Stimulated activated CD4-positive, alpha-beta T cell treated with anti-CD3 and anti-CD28 coated beads, Interleukin-4, amount 100 ng/mL, for 4 hours (primary cell): ENCODE measurements at places on chromosomes 1 and 21.

DNA sequence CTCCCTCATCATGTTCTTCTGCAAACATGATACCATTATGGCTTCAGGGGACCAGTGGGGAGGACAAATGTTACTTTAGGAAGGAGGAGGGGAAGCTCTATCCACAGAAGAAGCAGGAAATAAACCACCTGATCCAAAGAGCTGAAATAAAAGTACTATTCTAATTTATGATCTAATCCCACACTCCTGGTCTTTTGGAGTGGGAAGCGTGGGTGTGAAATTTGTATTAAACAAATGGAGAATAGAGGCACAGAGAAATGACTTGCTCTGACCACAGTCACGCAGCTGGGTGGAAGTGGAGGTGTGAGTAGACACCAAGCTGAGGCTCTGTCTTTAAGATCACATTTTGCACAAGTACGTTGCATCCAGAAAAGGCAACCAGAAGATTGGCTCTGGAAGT lies 14.5 kb upstream of the STUM start:
- DNase-seq: no peak

GRCh38 chr1:33117440-33118085 lies 36.6 kb downstream of the AZIN2 start:
- DNase-seq: no peak

- DNase-seq: no peak
Observed at GRCh38 chr1:156887317-156887716, 6.2 kb upstream of the PEAR1 start.

- DNase-seq: no peak
Observed at GRCh38 chr1:154081386-154082126, 73.3 kb downstream of the NUP210L start.

DNA sequence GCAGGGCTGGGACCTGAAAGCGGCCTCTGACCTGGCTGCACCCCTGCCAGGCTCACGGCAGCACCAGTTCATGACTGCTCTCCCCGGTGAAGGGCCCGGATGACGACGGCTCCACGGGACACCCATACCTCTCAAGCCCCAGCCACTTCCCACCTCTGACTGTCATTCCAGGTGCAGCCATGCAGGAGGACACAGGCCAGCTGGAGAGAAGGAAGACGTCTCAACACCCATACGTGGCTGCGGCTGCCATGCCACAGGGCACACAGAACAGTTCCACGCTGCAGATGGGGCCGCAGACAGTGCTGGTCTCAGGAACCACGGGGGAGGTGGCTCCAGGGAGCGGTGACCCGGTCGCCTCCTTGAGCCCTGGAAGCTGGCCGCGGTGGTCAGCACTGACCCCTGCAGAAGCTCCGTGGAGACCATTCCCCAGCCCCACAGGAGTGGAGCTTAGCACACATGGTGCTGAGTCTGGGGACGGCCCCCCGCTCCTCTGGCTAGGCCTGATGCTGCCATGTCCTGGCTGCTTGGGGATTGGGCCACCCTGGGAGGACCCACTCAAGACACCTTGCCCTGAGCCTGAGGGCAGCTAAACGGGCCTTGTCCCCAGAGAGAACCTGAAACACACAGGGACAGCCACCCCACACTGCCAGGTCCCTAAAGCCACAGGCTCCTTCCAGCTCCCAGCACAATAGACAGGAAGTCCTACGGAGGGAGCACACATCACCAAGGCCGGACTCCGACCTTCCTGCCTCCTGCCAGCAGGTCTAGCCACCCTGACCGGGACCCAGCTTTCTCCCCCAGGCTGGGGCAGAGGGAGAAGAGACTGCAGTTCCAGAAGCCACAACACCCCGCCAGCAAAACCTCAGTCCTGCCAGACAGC lies 8.6 kb downstream of the WNT9A start:
- no peak for DNase-seq

DNA sequence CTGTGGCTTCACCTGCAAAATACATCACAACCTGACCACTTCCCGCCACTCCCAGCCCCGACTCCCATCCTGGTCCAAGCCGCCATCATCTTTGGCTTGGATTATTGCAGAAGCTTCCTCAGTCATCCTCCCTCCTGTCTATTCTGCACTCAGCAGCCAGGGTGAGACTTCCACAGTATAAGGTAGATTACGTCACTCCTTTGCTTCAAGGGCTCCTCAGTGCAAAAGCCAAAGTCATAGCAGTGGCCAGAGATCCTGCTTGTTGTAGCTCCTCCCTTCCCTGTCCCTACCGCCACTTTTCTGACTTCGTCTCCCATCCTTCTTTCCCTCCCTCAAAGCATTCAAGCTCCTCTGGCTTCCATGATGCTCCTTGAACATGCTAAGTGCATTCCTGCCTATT lies 152.8 kb downstream of the GRIK3 start:
- DNase-seq: no peak

DNA sequence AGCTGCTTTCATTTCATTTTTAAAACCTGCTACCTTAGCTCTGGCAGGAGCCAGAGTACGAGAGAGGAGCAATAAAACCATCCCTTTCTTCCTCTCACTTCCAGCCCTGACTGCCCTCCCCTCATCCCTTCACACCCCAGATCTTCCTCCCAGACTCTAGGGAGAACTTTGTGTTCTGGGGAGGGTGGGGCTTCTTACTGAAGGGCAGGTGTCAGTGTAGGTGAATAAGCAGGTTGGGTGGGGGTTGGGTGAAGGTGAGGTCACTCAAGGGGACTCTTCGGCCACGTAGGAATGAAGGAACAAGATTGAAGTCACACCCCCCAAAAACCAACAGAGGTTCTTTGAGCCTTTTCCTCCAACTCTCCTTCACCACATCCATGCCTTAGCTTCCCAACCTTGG lies 88.9 kb downstream of the CD58 start:
- DNase-seq: no peak

- no peak for DNase-seq
Observed at GRCh38 chr1:156494309-156494895, 6.2 kb downstream of the MEF2D start.

DNA sequence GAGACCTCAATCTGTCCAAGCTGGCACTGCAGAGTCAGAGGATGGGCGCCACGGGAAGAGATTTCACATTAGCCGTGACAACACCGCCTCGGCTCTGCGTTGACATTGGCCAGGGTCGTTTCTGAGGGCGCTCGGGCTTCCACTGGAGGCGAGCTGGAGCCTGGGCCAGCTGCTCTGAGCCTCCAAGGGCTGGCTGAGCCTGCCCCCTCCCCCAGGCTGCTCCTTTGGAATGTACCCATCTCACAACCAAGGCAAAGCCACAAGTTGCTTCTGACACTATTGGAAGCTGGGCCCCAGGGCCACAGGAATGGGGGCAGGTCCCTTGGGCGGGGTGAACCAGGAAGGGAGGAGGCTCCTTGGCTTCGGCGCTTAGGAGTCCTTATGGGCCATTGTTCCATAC lies 12.7 kb downstream of the GPR3 start:
- no peak for DNase-seq

GRCh38 chr1:226778657-226779058 lies 39.6 kb upstream of the ITPKB start:
- no peak for DNase-seq

- no peak for DNase-seq
Observed at GRCh38 chr1:90840352-90840751, 123.2 kb upstream of the BARHL2 start.

GRCh38 chr1:182699393-182700350 lies 15.3 kb upstream of the RGS8 start:
- DNase-seq: no peak

DNA sequence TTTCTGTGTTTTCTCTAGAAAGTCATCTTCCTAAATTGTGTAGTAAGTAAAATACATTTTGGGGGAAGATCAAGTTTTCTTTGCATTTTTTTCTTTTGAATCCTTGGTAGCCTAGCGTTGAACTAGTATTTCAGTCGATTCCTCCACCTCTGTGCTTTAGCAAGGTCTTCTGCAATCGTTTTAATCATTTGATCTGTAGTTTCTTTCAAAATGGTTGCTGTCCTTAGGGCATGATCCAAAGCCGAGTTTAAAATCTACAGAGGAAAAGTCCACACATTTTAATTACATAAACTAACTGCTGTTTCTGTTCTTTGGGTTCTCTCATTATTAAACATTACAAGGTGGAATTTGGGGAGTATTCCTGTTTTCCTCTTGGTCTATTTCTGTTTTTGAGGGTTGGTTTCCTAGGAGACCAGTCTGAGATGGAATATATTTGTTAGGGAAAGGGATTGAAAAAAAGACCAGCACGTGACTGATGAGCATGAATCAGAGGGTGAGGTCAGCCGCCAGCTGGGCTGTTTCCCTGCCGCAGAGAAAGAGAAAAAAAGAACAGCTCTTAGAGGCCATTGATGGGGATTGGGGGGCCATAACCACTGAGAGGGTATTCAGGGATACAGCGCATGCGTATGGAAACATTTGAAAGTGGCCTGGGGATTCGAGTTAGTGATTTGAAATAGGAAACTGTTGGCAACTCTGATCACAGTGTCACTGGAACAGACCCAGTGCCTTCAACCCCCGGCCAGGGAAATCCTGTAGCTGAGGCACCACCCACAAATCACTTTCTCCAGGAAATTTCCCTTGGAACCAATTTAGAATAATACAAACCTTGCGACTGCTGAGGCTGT lies 40.6 kb downstream of the AKNAD1 start:
- DNase-seq: no peak

GRCh38 chr1:2823921-2824610 lies 22.6 kb upstream of the TTC34 start:
- DNase-seq: no peak

DNA sequence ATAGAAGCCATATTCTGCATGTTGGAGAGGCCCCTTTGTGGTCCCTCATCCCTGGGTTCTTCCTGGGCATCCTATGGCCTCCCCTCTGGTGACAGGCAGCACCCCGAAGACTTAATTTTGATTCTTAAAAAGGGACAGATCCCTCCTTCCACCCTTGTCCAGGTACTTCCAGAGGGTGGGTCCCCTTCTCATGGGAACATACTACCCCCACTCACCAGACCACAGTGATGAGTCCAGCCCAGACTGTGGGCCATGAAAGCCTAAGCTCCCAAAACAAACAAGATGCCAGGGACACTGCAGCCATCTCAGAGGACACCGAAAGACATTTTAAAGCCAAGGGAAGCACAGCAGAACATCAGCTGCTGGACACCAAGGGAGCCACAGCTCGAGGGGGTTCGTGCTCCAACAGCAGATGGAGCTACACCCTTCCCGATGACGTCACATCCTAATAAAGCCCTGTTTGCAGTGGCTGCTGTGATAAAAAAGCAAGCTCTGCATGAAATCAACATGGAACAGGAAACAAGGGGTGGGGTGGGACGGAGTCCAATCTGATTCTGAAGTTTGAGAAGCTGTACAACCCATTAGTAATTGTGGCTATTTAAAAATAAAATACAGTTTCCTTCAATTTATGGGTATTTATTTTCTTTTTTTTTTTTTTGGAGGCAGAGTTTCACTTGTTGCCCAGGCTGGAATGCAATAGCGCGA lies 32.4 kb downstream of the GNB1 start:
- peak; percentile 25 for DNase-seq

- no peak for DNase-seq
Observed at GRCh38 chr1:235421751-235422150, 54.5 kb downstream of the TBCE start.

DNA sequence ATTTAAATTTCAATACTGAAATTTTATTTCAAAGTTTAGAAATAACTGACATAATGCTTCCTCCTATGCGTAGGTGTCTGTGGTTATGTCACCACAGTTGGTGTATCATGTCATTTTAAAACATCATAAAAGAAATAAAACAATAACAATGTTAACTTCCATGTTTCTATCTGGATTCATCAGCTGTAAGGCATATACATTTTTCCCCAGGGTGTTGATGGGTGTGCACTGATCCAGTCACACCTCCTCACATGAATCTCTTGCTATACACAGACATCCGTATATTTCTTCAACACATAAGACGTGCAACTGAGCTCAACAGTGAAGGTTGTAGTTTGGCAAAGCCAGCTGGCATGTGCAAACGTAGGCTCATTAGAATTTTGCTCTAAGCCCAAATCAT lies 6.2 kb downstream of the KCNA3 start:
- no peak for DNase-seq

- no peak for DNase-seq
Observed at GRCh38 chr1:181310560-181310959, 172.8 kb upstream of the CACNA1E start.

- no peak for DNase-seq
Observed at GRCh38 chr1:184930232-184930631, 44.1 kb downstream of the NIBAN1 start.

GRCh38 chr1:54052431-54052933 lies 522 bp downstream of the TMEM59 start:
- no peak for DNase-seq

- DNase-seq: no peak
Observed at GRCh38 chr1:107496002-107496401, 355.2 kb downstream of the NTNG1 start.

DNA sequence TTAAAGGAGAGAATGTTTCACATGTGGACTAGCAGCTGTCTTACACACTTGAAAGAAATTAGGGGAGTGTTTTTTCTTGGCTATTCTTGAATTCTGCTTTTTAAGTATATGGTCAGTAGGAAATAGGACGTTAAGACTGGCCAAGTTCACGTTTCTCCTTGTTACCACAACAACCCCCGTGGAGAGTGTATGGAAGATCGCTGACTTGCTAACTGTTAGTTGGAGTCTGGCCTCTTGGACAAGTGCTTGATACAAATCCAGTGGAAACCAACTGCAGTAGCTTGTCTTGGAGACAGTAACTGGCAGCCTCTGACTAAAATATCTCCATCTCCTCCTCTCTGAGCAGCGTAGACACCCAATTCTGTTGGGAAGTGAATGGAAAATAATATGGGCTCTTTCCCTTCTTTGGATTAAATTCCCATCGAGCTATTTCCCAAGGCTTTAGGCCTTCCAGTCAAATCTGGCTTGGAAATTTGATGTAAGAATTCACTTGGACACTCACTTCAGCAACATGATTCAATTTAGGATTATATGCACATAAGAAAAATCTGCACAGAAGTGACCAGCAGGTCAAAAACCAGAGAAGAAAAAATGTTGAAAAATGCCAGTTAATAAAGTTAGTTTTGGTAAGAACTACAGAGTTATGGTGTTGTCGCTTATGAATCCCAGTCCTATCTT lies 3.6 kb upstream of the NFIA start:
- DNase-seq: no peak

DNA sequence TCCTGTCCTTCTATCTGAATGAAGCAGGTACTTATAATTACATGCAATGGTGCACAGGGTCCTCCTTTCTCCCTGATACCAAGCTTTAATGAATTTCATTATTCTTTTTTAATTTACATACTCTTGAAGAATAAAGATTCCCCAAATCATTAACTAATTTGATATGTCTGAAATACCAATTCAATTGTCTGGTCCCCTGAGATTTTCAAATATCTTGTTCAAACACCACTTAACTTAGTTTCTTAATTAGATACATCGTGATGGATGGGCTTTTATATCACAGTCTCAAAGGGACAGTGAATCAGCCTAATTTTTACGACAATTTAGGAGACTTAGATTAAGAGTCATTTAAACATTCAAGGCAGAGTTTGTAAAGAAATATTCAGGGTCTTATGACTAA lies 1054.6 kb downstream of the PLA2G4A start:
- DNase-seq: no peak

GRCh38 chr1:31752258-31752657 lies 11.9 kb downstream of the ADGRB2 start:
- DNase-seq: no peak

- no peak for DNase-seq
Observed at GRCh38 chr1:26097696-26098095, 13.9 kb upstream of the PDIK1L start.

GRCh38 chr1:202957733-202958543 lies at the start of gene ADIPOR1:
ADIPOR1 (minus strand) TSS chr1:202958312; CDS start chr1:202951070, 7,242 bp downstream.
- DNase-seq: peak; percentile 93
